Endothelial cell of coronary artery (primary cell): ENCODE measurements at places on chromosomes 11 and 22. TPM values are rescaled to one million over a fixed set of nuclear protein-coding genes. Genes with fewer than 3 reads are reported as not detected.

The GAS2L1 gene
- 14.7 and 23.1 TPM in 2 replicates for total RNA-seq

The SCT gene
- not detected in 2 replicates for total RNA-seq

The MS4A7 gene
- not detected in 2 replicates for total RNA-seq

The PIWIL4 gene
- total RNA-seq = 0.18 and 1.0 TPM in 2 replicates

The OSM gene
- not detected in 2 replicates for total RNA-seq

The MB gene
- total RNA-seq = not detected in 2 replicates

The C11orf24 gene
- 7.5 and 11.5 TPM in 2 replicates for total RNA-seq
